ENCODE measurements at places on chromosomes 6 and 20.

DNA sequence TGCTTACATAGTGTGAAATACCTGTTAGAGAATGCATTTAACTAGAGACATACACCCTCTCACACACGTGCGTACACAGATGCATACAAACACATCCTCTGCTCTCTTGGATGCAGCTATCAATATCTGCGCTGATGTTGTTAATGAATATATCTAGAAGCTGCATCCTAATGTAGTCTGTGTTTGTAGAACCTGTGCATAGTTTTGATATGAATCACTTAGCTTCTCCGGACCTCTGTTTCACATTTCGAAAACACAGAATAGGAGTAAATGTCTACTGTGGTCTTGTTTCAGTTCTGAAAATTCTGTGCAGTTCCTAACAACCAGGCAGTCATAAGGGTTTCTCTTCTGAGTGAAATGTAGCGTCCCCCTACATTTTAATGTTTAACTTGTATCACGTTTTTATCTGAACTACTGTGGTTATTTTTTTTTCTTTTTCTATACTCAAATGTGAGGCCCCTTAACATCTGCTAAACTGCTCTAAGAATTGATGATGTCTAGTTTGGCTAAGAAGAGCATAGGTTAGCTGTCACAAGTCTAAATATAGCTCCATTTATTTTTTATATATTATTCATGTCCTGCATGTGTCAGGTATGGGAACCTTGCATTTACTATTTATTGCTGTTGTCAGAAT lies 254.5 kb downstream of the TMEM242 start:
- no peak for DNase-seq

GRCh38 chr6:135179372-135179771 lies 1.7 kb upstream of the MYB start:
- no peak for DNase-seq

- no peak for DNase-seq
These were observed 15.0 kb downstream of the TBXT start for GRCh38 chr6:166152660-166153059.

GRCh38 chr6:152351742-152352141 lies 285.4 kb downstream of the SYNE1 start:
- DNase-seq, result no peak

- no peak for DNase-seq
These were observed 119.0 kb upstream of the SGK1 start for GRCh38 chr6:134436950-134437349.

GRCh38 chr6:4512051-4512471 lies 264.1 kb upstream of the CDYL start:
- no peak for DNase-seq

DNA sequence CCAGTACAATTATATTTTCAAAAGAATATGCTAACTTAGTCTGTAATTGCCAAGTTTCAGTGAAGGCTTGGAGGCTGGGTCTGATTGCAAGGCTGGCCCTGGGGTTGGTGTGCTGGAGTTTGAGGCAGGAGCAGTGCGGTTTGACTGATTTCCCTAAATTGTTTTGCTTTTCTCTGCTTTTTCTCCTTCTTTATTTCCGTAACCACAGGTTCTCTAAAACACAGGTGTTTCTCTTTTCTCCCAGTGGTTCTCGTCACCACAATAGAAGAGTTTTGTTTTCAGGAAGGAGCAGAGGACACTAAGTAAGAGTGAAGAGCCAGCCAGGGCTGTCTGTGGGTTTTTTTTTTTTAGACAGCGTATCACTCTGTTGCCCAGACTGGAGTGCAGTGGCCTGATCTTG lies 8.2 kb upstream of the SNX9 start:
- DNase-seq, result no peak
